ENCODE measurements at places on chromosomes 11 and 22.

GRCh38 chr22:24937114-24937513, 9.4 kb downstream of the LHFPL7 start:
- DNase-seq, result no peak

DNA sequence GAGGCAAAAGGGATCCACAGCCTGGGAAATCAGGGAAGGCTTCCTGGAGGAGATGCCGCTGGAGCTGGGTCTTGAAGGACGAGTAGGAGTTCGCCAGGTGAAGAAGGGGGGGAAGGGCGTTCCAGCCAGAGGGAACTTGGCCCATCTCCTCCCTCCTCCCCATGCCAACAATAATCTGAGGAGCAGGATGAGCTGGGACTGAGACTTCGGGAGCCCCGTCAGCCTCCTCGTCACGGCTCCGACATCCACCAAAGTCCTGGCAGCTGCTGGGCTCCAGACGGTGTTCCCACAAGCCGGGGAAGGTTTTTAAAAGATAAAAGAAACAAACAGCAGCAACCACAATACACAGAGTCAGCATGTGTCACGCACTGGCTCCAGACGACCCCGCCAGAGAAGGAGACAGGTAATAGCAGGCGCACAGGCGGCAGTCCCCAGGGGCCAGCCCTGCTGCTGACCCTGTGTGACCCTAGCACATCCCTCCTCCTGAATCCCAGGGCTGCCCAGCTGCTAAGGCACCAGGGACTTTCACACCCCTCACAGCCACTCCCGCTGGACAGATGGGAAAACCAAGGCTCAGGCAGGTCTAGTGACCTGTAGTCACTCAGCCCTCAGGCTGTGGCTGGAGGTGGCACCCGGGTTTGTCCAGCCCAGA, 37.3 kb downstream of the NUP50 start:
- no peak for DNase-seq

- DNase-seq, result no peak
Measured at GRCh38 chr11:61628662-61628970, 47.7 kb upstream of the SYT7 start.

GRCh38 chr11:68353118-68353517, 40.7 kb downstream of the LRP5 start:
- no peak for DNase-seq

DNA sequence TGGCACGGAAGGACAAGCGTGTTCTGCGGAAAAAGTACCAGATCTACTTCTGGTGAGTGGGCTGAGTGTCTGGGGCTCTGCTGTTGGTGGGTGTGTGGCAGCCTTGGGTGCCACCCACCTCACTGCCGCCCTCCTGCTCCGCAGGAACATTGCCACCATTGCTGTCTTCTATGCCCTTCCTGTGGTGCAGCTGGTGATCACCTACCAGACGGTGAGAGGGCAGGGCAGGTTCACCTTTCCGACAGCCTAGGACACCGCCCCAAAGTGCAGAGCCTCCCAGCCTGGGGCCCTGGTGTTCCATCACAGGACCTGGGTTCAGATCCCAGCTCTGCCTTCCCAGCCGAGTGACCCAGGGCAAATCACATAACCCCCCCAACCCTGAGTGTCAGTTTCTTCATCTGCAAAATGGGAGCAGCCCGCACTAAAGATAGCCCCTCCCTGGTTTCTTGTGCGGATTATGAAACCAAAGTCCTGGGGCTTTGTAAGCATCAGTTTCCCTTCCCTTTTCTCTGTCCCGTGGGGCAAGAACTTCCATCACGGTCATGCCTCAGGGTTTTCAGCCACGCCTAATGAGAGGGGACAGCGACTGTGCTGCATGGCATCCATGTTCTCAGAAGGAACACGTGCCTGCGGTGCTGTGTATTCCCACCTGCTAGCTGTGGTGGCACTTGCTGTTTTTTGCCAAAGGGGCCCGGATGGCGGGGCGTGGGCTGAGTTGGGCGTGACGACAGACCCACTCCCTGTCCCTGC, 9.8 kb upstream of the TAGLN start:
- DNase-seq, result no peak

DNA sequence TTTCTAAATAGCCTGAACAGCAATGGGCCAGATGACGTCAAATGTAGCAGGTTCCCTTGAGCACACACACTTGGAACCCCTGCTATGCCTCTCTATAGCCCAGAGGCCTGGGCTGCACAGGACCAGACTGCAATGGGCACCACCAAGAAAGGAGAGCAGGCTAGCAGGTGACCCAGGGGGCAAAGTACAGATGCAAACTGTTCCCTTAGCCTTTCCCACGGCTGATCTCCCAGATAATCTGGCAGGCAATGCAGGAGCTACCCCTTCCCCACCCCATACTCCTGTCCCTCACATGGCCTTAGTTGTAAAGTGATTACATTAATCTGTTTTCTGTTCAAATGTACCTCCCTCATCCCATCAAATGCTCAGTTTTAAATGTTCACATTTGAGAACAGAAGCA, 41.3 kb downstream of the SMCO4 start:
- no peak for DNase-seq

- no peak for DNase-seq
Measured at GRCh38 chr11:66593303-66593635, 284 bp downstream of the CCS start.

- DNase-seq, result no peak
Measured at GRCh38 chr22:39722501-39722900, 151.9 kb downstream of the CACNA1I start.

DNA sequence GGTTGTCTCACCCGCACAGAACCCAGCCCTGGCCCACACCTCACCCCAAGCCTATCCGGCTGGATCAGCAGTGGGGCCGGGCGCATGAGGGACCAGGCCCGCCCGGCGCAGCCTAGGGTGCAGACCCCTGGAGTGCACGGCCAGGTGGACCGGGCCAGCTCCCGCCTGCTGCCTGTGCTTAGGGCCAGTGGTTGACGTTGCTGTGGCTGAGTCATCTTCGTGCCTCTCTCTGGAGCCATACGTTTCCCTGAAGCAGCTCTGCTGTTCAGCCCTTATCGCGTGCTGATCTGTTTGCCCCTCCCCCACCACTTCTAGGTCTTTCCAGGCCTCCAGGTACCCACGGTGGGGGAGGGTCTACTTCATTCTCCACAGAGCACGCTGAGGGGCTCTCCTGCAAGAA, 39.5 kb downstream of the CDKN1C start:
- DNase-seq, result no peak

DNA sequence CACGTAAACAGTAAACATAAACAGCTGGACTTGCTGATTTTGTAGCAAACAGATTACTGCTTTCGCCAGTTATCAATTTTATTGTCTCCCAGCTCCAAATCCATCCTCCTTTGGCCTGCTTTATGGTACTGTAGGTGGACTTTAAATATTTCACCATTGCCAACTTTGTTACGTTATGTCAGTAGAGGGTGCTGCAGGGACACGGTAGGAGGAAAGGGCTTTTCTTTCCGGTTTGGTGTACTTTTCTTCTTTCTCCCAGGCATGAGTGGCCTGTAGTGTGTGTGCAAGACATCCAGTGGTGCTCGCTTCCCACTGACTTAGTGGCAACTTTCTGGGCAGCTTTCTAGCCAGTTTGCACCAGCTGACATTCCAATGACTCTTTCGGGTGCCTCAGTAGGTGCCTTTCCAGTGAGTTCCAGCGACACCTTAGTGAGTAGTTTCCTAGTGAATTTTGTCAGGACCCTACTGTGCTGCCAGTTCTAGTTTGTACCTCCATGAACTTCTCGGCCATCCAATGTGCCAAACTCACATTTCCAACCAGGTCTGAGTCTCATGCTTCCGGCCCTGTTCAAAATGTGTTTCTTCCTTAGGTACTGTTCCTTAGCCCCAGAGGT, 267.6 kb upstream of the TENM4 start:
- DNase-seq, result peak; percentile 15

DNA sequence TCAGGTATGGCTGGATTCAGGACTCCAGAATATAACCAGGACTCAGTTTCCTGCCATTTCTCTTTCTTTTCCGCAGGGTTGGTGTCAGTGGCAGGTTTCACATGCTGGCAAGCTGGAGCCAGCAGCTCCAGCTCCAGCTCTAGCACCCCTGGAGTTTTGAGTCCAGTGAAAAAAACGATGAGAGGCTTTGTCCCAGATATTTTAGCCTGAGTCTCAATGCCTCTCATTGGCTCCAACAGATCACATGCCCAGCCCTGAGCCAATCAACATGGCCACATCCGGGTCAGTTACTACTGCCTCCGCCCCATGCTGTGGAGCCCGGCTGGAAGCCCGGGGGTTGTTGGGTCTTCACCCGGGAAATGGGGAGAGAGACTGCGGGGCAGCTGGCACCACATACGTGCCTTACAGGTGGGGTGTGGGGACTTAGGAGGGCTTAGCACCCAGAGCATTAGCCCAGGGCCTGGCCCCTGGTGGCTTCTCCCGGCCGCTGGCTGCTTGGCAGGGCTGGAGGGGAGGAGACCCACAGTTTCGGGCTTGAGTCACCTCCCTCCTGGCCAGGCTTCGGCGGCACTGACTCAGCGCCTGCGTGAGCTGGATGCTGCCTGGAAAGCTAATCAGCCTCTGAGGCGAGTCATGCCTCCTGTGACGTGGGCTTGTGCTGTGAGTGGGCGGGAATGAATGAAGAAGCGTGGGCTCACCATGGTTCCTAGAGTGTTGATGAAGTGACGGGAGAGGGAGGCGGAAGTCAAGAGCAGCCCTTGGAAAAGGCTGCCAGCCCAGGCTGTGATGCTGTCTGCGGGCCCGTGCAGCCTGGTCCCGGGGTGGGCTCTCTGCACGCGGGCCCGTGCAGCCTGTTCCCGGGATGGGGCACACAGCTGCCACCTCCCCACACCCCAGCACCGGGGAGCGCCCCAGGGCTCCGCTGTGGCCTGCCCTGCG, 15.3 kb upstream of the MRTFA start:
- DNase-seq, result peak; percentile 92

DNA sequence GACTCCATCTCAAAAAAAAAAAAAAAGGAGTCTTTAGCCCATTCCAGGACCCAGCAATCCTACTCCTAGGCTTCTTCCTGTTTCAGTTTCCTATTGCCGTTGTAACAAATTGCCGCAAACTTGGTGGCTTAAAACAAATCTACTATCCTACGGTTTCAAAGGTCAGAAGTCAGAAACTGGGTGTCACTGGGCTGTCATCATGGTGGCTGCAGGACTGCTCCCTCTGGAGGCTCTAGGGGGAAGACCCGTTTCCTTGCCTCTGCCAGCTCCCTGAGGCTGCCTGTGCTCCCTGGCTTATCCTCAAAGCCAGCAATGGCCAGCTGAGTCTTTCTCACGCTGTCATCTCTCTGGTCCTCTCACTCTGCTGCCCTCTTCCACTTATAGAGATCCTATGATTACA, 8.7 kb upstream of the DAGLA start:
- DNase-seq, result no peak

- DNase-seq, result no peak
Measured at GRCh38 chr11:3189196-3189843, 24.2 kb upstream of the OSBPL5 start.

DNA sequence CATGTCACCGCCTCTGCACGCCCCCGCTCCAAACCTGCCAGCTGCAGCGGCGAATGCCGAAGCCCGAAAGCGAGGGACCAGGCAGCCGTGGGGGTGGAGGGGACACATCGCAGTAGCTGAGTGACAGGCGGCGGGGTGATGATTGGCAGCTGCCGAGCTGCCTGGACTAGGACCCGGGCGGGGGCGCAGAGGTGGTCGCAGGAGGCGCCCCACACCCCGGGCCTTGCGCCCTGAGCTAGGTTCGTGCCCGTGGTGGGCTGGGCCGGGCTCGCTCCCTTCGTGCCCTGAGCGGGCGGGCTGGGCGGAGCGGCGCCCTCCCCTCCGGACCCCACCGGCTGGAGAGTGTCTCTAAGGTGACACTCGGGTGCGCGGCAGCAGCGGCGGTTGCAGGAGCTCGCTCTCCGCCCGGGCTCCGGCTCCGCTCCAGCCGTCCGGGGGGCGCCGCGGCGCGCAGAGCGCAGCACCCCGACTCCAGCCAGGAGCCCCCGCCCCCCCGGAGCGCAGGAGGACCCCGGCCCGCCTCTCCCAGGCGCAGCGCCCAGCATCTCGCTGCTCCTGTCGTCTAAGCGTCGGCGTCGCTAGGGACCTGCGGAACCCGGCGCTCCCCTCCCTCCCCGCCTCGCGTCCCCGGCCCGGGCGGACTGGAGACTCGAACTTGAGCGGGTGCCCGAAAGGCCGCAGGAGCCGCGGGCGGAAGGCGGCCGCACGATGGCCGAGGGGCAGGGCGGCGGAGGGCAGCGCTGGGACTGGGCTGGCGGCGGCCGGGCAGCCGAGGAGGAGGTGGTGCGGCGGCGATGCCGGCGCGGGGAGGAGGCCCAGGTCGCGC, 14.5 kb upstream of the DGKZ start:
- no peak for DNase-seq

DNA sequence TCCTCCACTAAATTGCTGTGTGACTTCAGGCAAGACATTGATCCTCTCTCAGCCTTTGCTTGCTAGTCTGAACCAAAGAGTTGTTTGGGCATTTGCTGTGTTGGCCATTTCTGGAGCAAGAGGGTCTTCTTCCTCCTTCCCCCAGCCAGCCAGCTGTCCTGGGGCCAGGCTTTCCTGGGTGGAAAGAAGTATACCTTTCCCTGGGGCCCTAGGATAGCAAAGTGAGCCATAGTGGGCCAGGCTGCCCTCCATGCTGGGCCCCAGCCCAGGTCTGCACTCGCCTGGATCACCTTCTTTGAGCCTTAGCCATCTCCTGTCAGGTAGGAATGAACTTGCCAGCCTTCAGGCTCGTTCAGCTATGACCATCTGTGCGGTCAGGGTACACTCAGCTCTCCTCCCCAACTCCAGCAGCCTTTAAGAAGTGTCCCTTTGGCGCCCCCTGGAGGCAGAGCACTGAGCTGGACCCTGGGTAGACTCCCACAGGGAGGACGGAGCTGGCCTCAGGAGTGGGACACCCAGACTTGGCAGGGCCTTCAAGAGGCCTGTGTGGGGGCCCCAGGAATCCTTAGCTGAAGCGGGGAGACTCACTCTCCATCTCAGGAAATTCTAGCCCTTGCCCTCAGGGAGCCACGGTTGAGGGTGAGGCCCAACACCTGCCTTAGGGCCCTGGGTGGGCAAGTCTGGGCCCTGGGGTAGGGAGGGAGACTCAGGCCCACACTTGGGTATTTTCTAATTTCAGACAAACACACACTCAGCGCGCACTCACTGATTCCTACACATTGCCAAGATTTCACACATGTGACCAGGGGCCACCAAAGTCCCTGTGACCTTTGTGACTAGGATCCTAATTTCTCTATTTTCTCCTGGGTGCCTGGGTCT, 35.6 kb upstream of the TPBGL start:
- peak; percentile 85 for DNase-seq

DNA sequence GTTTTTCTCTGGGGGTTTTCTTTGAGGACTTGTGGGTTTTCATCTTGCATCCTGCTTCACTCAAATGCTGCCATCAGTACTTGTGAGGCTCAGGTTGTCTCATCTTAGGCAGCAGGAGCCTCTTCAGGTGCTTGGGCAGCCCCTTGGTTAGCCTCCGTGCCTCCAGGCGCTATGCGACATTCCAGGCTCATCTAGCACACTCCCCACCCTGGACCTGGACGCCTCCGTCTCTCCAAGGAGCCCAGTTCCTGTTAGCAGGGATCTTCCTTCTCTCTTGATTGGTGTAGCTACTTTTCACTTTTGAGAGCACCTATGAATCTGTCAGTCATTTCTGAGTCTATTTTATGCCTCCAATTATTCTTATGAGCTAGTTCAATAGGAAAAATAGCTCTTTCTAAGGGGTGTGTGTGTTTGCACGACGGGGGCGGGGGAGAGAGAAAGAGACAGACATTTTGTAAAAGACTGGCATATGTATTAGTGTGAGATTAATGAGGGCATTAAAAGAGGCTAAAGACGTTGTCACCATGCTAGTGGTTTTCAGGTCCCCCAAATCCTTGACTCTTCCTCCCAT, 7.8 kb downstream of the TUBA8 start:
- DNase-seq, result no peak

GRCh38 chr11:119149018-119149785, at the start of gene ABCG4:
TSS of gene ABCG4 (plus strand) at chr11:119149052. CDS start at chr11:119149966, 914 bp downstream.
- no peak for DNase-seq
